ENCODE measurements at places on chromosomes 6 and 20.

DNA sequence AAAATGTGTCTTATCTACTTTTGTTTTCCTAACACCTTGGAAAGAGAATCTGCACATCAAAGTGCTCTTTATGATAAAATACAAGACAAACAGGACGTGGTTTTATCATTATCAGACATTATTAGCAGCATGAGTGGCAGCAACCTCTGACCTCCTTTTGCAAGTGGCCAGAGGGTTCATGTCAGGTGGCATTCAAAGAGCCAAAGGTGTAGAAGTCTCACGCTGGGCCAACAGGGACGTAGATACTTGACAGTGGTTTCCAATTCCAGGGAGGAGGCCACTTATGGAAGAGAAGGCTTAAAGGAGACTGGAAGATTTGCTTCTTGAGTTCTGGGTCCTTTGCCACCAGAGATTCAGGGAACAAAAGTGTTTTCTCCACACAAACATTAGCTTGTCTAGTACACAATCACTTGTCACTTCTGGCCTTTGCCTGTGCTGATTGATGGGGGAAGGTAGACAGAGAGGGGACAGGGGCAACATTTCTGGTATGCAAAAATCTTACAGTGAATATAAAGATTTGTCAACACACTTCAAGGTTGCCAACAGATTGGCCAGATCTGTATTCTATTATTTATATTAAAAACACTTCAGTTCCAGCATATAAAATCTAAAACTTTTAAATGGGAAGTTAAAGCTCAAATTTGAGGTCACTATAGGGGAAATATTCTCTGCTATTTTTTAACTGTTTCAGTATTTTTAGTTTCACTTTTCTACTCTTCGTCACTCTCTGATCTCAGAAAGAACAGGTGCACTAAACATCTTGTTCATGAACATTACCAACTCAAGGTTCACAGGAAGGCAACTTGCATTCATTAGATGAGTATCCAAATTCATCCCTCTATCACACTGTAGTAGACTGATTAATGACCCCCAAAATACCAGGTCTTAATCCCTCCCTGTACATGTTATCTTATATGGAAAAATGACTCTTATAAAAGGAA, 52.1 kb upstream of the FBXO30 start:
- no peak for DNase-seq

DNA sequence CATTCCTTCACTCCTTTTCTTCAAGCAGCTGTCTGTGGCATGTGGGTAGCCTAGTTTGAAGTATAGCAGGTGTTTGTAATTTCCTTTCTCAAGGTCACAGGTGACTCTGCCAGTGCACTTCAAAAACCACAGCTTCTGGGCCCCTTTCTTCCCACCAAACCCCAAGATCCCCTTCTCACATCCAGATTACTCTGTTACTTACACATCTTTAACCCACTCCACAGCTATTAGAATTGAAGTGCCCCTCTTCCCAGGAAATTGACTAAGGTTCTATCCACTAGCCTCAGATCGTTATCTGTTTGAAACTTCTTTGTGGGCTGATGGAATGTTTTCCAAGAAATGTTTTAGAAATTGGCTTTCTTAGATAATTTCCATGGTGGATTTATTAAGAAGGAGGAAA, 150.8 kb downstream of the AHI1 start:
- DNase-seq: no peak

DNA sequence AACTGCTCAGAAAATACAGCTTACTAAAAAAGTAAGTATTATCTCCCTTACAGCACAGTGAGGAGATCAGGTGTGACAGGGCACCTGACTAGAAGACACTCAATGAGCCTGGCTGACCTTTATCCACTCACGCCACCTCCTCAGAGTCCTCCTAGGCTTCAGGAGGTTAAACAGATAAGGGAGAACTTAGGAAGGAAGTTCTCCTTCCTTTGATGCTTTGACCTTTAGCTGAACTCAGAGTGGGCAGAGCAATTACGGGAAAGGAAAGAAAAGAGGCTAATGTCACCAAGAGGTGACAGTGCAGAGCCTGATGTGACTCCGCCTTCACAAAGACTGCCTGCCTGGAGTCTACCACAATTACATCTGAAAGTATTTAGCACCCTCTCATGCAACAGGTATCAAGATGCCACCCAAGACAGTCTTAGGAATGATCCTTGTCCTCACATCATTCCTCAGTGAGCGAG, 36.7 kb downstream of the MAN1A1 start:
- no peak for DNase-seq

DNA sequence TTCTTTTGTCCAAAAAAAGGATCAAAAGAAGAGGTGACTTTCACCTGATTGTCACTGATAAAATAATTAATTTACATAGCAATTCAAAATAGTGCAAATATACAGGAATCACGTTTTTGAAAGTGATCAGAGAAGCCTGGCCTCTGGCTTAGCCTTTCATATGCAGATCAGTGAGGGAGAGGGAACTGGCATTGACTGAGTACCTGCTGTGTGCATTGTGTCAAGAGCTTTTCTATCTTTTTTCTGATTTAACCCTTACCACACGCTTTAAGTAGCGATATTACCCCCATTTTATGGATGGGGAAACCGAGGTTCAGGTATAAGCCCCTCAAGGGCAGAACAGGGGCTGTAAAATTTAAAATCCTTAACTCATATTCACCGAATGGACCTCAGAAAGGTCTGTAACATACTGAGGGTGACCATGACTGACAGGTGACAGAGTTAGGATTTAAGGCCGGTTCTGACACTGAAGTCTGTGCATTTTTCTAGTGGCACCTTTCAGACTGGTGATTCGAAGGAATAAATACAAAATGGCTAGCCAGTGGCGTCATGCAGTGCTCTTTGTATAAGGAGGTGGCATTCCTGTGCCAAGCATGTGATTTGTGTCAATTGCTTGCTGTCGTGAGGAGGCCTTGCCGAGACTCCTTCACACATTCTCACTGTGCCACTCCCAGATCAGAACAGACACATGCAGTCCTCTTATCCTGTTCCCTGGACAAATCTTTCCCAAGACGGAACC, 310.2 kb downstream of the TSHZ2 start:
- DNase-seq: no peak

- DNase-seq: no peak
Measured at GRCh38 chr20:39431091-39431880, 469.1 kb downstream of the DHX35 start.

DNA sequence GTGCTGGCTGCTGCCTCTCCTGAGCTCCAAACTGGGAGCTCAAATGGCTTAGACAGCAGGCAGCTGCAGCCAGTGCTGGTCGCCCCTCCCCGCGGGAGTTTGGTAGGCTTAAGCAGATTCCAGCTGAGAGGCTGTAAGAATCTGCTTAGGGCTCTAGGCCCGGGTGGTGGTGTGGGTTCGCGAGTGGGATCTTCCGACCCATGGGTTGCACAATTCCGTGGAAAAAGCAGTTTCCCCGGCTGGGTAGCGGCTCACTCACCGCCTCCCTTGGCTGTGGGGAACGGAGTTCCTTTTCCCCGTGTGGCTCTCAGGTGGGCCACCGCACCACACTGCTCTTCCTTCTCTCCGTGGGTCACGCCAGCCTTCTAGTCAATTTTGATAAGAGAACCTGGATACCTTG, 232.5 kb downstream of the PKHD1 start:
- DNase-seq: no peak

Measured in stimulated activated CD4-positive, alpha-beta T cell treated with anti-CD3 and anti-CD28 coated beads, Interleukin-1b, Interleukin-23, amount 100 ng/mL, for 4 hours (primary cell).